ENCODE measurements at places on chromosomes 2 and 18.

- no peak for DNase-seq
These were observed 5.1 kb upstream of the GAL3ST2 start for GRCh38 chr2:241771286-241772062.

DNA sequence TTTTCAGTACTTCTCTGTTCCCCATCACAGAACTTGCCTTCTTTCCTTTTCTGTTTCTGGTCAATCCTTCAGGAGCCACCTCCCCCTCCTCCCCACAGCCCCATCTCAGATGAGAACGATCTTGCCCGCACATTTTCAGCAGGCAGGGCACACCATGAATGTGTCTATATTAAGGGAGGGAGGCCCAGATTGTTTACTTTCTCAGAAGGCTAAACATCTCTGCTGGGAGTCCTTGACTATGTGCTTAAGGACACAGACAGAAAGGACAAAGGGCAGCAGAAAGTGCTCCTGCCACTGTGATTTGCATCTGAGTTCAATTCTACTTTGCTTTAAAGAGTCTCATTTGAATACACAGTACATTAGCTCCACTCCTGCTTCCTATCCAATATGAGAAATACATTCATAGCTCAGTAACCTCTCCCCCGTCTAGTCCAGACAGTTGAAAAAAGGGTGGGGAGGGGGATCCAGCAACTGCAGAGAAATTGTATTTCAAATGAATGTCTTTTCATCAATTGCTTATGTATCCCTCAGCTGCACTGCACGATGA is 175.0 kb upstream of the PARD3B start:
- DNase-seq = no peak

DNA sequence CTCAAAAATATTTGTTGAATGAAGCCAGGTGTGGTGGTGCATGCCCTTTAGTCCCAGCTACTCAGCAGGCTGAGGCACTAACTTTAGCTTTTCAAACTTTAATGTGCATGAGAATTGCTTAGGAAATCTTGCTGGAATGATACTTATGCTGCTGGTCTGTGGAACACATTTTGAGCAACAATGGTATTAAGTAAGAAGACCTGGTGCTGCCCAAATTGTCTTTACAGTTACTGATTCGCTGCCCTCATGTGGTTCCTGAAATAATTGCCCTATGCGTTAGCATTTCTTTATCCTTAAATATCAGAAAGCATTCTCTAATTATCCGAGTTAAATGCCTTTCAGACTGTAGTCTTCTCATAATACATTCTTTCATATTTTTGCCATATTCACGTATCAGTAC is 76.0 kb upstream of the SESTD1 start:
- DNase-seq = no peak

GRCh38 chr2:467543-467891 is 179.6 kb upstream of the ALKAL2 start:
- DNase-seq = no peak

GRCh38 chr2:24315669-24316068 is 44.7 kb downstream of the ITSN2 start:
- peak; percentile 68 for DNase-seq

- DNase-seq = no peak
These were observed 130.9 kb downstream of the UXS1 start for GRCh38 chr2:106063181-106063580.

GRCh38 chr2:59713577-59713976 is 839.9 kb downstream of the BCL11A start:
- DNase-seq = no peak

GRCh38 chr2:53998834-53999233 is 28.0 kb upstream of the PSME4 start:
- DNase-seq = no peak

All from GM06990 (cell line).